ENCODE measurements at places on chromosomes 4 and X. TPM values are rescaled to one million over a fixed set of nuclear protein-coding genes. Genes with fewer than 3 reads are reported as not detected.

- no peak for DNase-seq
Measured at GRCh38 chrX:45200741-45201234, at the start of gene DIPK2B. Gene DIPK2B (minus strand): TSS chrX:45200876. CDS start chrX:45200826, 50 bp downstream.

GRCh38 chr4:2497931-2498330, 29.0 kb downstream of the RNF4 start:
- DNase-seq = no peak

Gene SLC6A14
- total RNA-seq = not detected

Gene USP17L29
- not detected for total RNA-seq

Gene HNRNPDL
- 444 TPM for total RNA-seq

GRCh38 chrX:11108253-11108941, 2.7 kb upstream of the HCCS start:
- no peak for DNase-seq

GRCh38 chrX:46713672-46714490, 45.0 kb downstream of the SLC9A7 start:
- DNase-seq = no peak

GRCh38 chr4:72631296-72631695, 62.3 kb upstream of the ADAMTS3 start:
- DNase-seq = no peak

- no peak for DNase-seq
Measured at GRCh38 chr4:81504112-81505003, 32.7 kb upstream of the RASGEF1B start.

Gene FAM133A
- total RNA-seq = 0.39 TPM

Measured in glutamatergic neuron (in vitro differentiated cells).